CD4-positive, alpha-beta T cell (primary cell): ENCODE measurements at places on chromosomes 7 and 10.

- no peak for DNase-seq
Observed at GRCh38 chr7:101676956-101677355, 47.9 kb upstream of the MYL10 start.

DNA sequence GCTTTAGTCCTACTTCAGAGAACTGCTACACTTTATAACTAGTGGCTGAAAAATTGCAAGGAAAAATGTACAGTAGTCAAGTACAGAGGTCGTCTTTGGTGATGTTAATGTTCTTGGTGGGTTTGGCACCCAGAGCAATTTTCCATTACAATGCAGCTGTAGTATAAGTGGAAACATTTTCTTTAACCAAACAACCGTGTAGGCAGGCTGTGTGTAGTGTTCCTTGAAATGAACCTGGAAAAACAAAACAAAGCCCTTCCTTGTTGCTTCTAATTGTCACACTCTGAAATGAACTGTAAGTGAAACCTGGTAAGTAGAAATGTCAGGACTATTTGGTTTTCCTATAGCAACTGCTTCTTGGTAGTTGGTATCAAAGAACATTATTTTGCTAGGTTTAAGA, 256.9 kb downstream of the MDFIC start:
- no peak for DNase-seq

GRCh38 chr7:1325646-1326510, 93.2 kb downstream of the UNCX start:
- DNase-seq = no peak

- no peak for DNase-seq
Observed at GRCh38 chr7:105600720-105601550, 19.6 kb upstream of the EFCAB10 start.

DNA sequence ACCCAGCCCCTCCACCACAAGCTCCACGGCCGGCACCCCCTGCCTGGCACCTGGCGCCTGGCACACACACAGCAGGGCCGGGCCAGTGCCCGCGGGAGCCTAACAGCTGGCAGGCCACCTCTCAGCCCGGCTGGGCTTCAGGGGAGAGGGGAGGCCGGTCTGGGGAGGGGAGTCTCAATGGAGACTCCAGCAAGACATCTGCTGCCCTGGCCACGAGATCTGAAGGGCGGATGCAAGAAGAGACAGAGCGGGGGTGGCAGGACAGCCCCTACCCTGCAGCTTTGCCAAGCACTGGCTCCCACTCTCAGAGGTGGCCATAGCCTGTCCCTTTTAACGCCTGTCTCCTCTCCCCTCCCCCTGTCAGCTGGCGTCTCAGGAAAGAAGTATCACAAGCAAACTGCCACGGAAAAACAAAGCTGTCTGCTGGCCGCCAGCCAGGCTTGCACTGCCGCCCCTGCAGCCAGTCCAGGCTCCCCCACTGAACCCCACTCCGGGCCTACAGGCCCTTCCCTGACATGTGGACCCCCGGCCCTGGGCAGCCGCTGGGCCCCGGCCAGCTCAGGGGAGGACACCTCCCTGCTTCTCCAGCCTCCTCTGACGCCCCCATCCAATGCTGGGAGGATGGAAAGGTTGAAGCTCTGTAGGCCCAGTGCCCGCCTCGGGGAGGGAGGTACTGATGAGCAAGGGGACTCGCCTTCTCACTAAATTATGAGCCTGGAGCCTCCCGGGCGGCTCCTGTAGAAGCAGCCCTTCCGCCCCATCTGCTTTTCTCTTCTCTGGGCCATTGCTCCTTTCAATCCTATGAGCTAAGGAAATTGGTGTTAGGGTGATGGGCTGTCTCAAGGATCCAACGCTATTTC, 178.4 kb downstream of the ARHGAP12 start:
- no peak for DNase-seq

- no peak for DNase-seq
Observed at GRCh38 chr7:2220954-2221353, 11.8 kb downstream of the MAD1L1 start.

GRCh38 chr7:30470163-30470770, 8.3 kb downstream of the NOD1 start:
- no peak for DNase-seq

DNA sequence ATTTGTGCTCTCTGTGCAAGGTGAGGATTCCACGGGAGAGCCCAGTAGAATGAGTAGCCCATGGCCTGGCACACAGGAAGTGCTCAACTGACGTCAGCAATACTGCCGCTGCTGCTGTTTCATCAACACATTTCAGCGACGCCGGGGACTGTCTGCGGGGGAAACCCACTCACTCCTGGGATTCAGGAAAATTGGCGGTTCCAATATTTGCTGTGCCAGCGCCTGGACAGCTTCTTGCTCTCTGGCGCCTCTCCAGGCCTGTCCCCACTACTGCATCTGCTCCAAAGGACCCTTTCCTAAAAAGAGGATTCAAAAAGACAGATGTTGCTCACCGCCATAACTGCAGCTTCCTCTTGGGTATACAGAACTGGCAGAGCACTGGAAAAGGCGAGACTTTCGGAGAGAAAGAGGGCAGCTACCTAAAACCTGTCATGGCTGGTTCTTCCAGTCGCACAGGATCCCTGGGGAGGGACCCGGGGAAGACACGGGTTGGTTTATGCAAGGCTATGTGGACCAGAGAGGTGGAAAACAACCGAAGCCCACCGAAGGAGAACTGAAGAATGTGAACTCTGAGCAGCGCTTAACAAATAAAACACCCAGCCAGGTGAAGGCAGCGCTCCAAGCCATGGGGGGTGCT, 39.7 kb upstream of the ENO4 start:
- DNase-seq = no peak

DNA sequence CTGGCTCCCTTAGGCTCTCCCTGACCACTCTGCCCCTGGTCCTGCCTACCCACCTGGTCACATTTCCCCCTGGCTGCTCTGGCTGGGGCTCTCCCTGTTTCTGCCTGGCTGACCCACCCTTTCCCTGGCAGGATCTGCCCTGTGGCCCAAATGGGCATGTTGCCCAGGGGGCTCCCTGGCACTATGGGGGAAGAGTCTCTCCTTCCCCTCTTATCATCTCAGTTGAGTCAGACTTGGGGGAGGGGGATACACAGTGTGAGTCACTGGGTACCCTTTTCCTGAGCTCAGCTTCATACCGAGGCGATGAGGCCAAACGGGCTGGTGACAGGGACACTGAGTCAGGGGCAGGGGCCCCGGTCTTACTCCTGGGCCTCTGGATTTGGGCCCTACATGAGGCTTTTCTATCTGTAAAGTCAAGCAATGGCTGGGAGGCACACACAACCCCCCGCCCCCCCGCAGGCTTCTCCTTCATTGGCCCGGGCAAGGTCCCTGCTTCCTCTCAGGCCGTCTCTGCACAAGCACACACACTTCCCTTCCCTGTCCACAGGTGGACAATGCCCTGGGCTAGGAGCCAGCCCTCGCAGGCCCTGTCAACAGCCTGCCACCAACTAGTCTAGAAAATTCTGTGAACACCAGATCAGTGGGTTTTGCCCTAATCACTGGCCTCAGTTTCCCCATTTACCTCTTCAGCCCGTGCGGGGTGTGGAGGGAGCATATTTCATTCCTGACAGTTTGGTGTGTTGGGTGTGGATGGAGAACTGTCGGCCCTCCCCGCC, 627 bp upstream of the FLNC start:
- no peak for DNase-seq

DNA sequence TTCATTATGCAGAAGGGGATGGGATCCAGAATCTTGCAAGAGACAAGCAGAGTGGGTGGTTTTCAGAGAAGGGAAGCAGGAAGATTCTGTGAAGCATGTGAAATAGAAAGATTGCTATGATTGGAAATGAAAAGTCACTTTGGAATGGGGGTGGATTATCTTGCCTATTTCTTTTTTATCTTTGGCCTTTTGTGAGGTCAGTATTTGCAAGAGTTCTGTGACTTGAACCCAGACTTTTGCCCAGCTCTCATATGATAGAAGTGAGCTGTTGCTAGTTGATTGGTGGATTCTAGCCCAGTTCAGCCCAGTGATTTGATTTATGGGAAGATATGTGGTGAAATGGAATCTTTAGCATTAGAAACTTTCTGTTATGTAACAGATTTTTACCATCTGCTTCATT, 17.1 kb downstream of the ENTPD7 start:
- no peak for DNase-seq

DNA sequence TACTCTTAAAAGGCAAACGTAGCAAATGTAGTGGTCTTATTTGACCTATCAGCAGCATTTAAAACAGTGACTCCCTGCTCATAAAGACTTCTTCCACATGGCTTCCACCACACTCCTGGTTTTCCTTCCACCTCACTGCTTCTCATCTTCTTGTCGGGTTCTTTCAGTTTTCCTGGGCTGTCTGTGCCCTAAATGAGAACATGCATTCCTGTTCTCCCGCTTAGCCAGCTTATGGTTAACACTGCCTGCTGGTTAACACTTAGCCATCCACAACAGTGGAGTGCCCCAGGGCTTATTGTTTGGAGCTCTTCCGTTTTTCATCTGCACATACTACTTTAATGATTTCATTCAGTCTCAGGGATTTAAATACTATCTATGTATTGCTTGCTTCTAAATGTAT, 34.3 kb upstream of the EXOC6 start:
- DNase-seq = no peak

GRCh38 chr7:155225095-155225494, 72.6 kb upstream of the INSIG1 start:
- no peak for DNase-seq

DNA sequence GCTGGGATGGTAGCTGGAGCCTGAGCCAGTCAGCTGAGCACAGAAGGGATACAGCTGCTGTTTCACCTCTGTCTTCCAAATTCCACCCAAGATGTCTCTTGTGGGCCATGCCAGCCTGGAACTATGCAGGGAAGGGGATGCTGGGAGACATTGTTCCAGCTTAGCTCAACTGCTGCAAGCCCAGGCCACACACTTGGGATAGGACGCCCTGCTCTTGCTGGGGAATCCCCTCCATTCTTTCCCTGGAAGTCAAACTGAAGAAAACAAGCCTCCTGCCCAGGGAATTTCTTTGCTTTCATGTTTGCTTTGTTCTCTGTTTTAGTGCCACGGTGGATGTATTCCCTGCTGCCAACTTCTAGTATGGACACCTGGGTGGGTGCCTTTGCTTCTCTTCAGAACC, 55.2 kb upstream of the CDK13 start:
- no peak for DNase-seq

DNA sequence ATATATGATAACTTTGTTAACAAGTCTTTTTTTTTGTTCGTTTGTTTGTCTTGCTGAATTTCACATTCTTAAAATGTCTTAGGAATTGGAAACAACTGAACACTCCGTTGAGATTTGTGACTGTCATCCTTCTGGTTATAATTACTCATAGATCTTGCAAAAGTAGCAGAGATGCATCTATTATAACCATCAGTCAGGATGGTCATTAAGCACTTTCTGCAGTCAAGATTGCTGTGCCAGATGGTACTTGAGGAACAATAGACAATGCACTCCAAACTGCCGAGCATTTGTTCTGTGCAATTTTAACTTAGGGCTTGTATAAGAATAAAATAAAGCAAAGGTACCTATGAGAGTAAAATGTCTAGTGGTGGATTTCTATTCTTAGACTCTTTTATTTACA, 710.1 kb upstream of the KCND2 start:
- DNase-seq = no peak

- no peak for DNase-seq
Observed at GRCh38 chr10:131034451-131034850, 277.1 kb downstream of the TCERG1L start.

GRCh38 chr7:78968951-78969350, 484.5 kb downstream of the MAGI2 start:
- DNase-seq = no peak

- DNase-seq = peak; percentile 20
Observed at GRCh38 chr10:44913350-44914081, 2.4 kb downstream of the TMEM72 start.

DNA sequence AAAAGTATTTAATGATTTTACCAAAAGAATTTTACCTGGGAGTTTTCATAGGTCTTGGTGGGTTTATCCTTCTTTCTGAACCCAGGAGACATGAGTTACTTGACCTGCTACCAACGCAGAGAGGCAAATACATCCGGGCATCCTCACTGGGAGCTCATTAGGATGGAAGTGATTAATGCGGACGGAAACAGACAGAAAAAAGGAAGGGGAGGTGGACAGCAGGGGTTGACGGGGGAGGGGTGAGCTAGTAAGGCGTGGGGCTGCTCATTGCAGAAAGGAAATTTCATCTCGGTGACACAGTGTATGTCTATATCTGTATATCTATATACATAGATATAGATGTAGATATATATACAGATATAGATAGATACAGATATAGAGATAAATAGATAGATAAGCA, 408.2 kb upstream of the ADARB2 start:
- DNase-seq = no peak

GRCh38 chr10:85043207-85043606, 714.8 kb downstream of the CCSER2 start:
- DNase-seq = no peak

GRCh38 chr7:85528581-85528980, 341.7 kb upstream of the SEMA3D start:
- no peak for DNase-seq

DNA sequence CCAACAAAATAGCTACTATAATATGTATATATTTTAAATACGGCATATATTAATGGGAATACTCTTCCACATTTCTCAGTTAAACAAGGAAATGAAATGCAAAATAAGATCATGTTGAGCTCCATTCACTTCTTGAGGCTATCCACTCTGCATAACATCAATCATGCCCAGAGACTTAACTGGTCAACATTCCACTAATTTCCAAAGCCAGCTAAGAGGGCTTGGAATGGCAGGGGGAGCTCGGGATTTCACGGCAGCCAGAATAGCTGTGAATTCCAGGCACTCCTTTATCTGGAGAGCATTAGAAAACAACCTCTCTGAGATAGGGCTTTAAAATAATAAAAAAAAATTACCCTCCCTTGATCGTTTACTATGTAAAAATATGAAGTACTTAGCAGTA, 194.9 kb upstream of the CDCA7L start:
- no peak for DNase-seq
